ENCODE measurements at places on chromosomes 7 and 10.
A peak's percentile ranks its signal among the peaks of the same experiment; 100 is the strongest.

- DNase-seq: no peak
Measured at GRCh38 chr7:149637911-149638565, 135.3 kb downstream of the ZNF467 start.

DNA sequence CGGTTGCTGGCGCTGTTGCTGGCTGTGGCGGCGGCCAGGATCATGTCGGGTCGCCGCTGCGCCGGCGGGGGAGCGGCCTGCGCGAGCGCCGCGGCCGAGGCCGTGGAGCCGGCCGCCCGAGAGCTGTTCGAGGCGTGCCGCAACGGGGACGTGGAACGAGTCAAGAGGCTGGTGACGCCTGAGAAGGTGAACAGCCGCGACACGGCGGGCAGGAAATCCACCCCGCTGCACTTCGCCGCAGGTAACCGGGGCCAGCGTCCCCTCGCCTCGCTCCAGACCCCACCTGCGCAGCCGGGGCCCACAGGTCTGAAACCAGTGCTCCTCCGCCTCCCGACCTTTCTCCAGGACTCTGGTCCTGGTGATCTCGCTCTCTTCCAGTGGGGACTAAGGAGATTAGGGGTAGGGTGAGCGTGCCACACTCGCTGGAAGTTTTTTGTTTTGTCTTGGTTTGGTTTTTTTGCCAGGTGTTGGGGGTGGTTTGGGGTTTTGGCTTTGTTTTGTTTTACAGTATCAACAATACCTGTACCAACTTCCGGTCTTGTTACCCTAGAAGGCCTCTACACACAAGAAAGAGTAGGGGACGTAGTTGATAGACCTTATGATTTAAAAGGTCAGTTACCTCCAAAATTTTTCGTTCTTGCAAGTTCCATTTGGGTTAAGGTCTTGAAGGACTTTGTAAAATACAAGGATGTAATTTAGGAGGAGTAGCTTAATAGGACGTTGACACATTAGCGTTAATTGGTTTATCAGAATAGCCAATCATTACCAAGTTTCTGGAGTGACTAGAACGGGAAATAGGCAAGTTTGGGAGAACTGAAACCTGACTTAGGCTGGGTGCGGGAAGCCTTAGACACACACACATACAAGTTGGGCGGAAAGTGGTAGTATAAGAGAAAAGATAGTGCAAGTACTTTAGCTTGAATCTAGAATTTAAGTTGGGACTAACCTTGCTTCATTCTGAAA lies 704 bp downstream of the TNKS2 start:
- DNase-seq: peak; percentile 66

GRCh38 chr10:119431034-119431772 lies 111.3 kb downstream of the RGS10 start:
- no peak for DNase-seq

DNA sequence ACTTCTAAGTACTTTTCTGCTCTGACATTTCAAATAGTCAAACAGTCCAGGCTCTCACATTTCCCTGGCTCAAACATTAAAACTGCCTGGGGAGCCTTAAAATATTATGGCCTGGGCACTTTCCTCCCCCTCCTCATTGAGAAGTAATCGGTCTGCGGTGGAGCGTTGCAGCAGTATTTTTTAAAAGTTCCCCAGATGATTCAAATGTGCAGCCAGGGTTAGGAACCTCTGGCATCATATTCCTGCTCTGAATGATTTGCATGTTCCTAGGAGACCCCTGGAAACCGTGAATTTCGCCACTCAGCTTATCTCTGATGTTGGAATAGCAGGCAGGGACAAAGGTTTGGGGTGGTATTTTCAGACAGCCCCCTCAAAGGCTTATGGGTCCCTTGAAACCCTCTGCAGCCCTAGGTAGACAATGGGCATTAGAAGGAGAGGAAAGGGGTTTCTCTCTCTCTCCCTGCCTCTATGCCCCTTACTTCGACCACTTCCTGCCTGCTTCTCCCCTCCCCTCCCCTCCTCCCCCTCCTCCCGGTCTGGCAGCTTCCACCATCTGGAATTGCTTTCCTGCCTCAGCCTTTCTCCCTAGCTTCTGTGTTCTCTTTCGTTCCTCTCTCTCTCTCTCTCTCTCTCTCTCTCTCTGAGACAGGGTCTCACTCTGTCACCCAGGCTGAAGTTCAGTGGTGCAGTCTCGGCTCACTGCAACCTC lies 622.2 kb downstream of the GALNT17 start:
- no peak for DNase-seq

- DNase-seq: no peak
Measured at GRCh38 chr10:42866115-42866995, 83.8 kb downstream of the BMS1 start.

Measured in ascending aorta (tissue), 2 donors.